Activated T-cell treated with anti-CD3 and anti-CD28 coated beads for 1 hour (primary cell): ENCODE measurements at places on chromosomes 11 and 22.
A peak's percentile ranks its signal among the peaks of the same experiment; 100 is the strongest.

DNA sequence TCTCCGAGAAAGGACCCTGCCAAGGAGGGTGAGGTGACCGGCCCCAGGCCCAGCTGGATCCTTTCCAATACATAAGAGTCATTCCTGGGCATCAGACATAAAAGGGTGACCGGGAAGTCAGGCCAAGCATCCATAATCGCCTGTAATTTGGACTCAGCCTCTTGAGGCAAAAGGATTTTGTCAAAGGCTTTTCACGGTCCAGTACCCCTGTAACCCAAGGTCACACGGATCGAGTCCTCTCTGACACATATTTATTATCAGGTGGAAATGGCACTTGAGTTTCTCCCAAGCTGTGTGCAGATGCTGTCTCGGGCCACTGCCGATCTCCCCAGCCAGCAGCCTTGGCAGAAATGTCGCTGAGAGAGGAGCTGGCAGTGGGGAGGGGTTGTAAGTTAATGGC lies 556.5 kb downstream of the MN1 start:
- no peak for DNase-seq

DNA sequence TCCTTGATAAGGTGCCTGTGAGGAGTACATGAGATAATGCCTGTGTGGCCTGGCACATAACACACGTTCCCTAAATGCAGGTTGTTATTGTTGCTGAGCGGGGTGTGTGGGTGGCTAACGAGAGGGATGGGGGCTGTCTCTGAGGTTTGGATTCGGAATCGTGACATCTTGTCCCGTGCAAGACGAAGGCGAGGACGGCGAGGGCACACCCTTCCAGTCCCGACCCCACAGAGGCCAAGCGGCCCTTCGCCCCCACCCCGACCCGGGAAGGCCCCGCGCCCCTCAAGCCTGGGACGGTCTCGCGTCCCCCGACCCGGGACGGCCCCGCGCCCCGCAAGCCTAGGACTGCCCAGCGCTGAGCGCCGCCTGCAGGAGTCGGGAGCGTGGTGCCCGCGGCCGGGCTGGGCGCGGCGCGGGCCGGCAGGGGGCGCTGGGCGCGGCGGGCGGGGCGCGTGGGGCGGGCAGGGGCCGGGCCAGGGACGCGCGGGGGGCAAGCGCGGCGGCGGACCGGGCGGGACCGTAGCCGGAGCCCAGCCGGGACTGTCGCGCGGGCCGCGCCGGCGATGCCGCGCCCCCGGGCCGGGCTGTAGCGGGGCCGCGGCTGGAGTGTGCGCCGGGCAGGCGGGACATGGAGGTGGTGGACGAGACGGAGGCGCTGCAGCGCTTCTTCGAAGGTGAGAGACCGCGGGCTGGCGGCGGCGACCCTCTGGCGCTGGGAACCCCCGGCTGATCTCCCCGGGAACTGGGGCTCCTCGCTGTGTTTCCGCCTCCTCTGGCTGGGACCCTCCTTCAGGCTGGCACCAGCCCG lies at the start of gene MYRF:
MYRF (plus strand) TSS at position 520 of the 808 bp plus-strand sequence; CDS start at position 629, 109 bp downstream.
- DNase-seq: peak; percentile 42

DNA sequence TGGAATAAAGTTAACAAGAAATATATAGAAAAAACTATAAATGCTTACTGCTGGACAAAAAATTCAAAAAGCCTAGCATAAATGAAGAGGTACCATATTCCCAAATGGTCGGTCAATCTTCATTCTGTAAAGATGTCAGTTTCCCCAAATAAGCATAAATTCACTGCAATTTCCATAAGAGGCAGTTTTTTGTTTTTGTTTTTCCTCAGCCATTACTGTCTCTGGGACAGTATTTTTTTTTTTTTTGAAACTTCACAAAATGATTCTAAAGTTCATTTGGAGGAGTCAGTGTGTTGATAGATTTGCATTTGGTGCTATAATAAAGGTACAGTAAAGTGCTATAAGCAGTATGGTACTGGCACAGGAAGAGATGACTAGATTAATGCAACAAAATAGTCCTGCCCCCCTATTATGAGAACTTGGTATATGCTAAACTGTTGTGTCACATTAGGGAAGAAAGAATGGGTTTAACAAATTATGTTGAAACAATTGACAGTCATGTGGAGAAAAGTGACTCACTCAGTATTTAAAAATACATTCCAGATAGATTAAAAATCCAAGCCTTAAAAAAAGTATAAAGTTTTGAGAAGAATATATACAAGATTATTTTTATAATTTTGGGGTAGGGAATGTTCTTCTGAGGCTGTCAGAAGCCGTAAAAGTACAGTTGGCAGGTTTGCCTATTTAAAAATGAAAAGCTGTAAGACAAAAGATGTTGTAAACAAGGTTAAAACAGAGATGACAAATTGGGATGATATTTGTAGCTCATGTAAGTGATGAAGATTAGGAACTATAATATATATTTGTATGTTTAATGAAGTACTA lies 2.6 kb upstream of the FTH1 start:
- DNase-seq: no peak

DNA sequence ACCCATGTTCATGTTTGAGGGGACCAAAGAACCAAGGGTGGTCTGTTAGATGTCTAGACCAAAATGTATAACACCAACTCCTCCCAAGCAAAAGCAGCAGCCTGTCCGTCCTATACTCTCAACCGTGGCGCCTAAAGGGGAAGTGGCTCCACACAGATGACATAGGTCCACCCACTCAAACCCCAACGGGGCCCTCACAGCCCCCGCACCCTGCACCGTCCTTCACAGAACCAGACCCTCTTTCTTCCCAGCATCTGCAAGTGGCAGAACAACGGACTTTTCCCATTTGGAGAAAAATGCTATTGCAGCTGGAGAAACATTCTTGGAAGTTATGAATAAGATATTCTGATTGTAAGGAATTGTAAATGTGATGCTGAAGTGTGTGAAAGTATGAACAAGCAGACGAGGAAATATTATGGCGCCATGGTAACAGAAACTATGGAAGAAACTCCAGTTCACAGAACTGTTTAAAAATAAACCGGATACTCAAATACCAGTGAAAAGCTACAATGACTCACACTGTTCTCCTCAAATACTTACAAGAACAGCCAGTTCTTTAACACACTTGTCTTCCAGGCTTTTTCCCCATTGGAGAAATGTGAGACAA lies 76.5 kb upstream of the ARFGAP3 start:
- DNase-seq: no peak

DNA sequence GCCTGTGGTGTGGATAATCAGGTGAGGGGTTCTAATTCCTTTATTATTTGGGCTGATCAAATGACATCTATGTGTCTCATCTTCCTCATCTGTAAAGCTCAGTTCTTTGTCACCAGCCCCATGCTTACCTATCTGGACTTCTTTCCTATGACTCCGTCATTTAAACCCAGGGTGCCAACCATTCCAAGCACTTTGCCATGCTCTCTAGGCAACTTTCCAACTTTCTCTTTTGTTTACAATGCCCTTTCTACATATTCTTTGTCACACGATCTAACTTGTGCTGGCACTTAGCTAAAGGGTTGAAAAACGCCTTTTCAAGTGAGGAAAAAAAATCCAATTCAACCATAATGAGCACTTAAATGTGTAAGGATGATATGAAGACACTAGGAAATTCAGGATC lies 27.9 kb downstream of the EXPH5 start:
- no peak for DNase-seq

- DNase-seq: no peak
Measured at GRCh38 chr11:115100706-115101105, 403.5 kb downstream of the CADM1 start.

- DNase-seq: no peak
Measured at GRCh38 chr22:37708580-37709444, 12.0 kb downstream of the TRIOBP start.

DNA sequence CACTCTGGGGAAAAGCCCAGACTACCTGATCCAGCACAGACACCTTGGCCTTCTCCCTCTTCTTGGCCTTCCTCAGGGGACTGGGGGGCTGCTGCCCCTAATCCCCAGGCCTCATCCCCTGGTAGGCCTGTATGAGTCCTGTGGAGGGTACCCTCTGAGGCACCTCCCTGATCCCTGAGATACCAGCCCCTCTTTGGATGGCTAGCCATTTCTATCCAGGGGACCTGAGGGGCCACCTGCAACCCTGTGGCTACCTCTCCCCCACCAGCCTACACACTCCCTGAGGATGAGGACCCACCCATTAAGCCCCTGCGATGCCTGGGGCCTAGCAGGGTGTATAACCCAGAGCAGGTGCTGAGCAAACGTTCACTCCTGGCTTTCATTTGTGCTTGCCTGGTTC lies 54.6 kb downstream of the HIRA start:
- no peak for DNase-seq

DNA sequence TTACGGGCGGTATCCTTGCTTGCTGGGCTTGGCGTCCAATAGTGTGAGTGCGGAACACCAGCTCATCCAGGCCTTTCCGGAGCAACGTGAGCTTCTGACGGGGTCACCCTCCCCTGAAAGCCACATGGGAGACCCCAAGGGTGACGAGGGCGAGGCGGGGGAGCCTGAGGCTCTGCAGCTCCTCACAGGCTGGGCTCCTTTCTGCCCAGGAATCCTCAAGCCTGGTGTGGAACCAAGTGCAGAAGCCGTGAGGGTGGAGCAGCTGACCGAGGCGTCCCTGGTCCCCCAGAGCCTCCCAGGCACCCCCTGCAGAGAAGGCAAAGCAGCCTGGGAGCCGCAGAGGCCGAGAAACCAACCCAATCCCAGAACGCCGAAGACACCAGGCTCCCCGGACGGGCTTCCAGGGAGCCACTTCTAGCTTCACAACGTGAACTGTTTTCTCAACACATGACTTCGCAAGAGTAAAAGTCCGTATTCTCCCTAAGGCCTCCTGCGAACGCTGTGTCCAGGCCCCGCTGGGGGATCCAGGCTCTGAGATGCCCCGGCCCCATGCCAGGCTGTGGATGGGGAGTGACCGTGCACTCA lies 530.3 kb downstream of the BRD1 start:
- no peak for DNase-seq
